Activated naive CD4-positive, alpha-beta T cell treated with anti-CD3 and anti-CD28 coated beads, Interleukin-2, amount 50 U/mL, for 16 hours (primary cell): ENCODE measurements at places on chromosomes 5 and 9.

DNA sequence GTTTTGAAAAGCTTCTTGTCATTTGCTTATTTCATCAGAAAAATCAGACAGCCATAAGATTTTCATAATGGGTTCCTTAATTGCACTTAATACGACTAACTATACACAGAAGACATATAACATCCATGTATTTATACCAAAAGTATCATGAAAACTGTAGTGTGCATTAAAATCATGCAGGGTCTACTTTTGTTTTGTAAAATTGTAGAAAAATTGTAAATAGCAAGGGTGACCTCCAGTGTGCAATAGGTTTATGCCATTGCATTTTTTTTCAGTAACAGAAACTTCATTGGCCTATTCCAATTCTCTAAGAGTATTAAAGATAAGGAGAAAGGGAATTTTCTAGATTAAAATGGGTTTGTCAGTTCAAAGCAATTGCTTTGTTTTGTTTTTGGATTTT, 307.6 kb downstream of the KIAA0825 start:
- DNase-seq, result no peak

DNA sequence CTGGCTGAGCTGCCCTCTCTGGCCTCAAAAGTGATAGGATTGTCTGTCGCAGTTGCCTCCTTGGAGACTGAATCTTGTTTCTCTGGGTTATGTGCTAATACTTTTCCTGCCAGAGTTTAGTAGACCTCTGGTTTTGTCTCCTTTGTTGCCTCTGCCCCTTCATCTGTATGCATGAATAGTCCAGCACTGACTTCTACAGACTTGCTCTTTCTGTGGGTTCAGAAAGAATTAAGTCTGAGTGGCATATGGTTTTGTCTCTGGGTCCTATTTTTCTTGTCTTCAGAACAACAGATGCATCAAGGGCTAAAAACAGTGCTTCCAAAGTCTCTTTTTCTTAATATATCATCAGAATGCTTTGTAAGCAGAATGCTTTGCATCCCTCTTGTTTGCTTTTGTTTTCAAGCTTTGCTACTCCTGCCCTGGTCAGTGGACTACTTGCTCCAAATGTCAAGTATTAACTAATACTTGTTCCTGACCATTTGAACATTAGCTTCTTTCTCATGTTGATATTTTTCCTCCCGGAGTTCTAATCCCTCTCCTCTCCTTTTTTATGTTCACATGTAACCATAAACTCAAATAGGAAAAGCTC, 131.7 kb downstream of the UNC13B start:
- no peak for DNase-seq

GRCh38 chr9:6226696-6227095, 11.1 kb downstream of the IL33 start:
- no peak for DNase-seq

DNA sequence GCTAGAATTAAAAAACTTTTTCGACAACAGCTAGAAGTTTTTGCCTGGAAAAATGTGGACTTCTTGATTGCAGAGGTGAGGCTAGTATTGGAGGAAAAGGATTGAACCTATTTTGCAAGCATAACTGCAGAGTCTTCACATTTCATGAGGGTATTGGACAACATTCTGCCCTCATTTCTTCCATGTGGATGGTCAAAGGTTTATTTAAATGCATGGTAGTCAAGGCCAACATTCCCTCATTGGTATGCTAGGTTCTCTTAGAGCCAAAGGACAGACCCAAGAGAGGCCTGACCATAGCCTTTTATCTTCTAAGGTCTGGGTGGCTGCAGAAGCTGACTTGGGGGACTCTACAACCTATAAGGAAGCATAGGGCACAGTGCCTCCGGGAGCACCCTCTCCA, 11.2 kb downstream of the BHMT2 start:
- no peak for DNase-seq

DNA sequence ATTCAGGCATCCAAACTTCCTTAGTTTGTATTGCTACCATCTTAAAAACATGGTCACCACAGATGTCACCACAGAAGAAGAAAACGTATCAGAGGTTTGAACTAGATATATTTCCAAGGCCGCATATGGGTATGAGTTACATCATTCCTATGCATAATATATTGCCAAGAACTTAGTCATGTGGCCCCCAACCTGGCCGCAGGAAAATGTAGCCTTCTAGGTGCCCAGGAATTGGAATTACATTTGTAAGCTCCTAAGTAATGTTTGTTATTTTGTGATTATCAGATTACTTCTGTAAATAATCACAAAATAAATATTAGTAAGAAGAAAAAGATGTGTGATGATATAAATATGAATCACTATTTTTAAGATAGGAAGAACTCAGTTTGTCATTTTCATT, 351.4 kb downstream of the ISL1 start:
- DNase-seq, result no peak

DNA sequence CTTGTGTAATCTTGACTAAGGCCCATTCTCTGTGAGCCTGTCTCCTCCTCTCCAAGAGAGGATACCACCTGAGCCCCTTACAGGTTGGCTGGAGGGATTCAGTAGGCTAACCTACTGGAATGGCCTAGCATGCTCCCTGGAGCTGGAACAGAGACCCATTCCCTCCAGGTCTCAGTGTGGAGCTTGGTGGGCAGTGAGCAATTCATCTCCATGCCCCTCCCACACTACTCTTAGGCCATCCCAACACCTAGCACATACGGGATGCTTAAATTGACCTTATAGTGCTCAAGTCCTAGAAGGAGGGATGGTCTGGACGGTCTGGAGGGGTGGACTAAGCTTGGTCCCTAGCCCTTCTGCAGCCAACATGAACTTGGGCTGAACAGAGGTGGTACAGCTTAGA, 75.6 kb downstream of the CRB2 start:
- no peak for DNase-seq

GRCh38 chr9:107593224-107593870, 103.8 kb upstream of the KLF4 start:
- DNase-seq, result no peak

GRCh38 chr5:152688561-152689249, 283.6 kb upstream of the NMUR2 start:
- DNase-seq, result no peak

- DNase-seq, result no peak
Measured at GRCh38 chr9:130421802-130422276, 22.9 kb upstream of the ASS1 start.

DNA sequence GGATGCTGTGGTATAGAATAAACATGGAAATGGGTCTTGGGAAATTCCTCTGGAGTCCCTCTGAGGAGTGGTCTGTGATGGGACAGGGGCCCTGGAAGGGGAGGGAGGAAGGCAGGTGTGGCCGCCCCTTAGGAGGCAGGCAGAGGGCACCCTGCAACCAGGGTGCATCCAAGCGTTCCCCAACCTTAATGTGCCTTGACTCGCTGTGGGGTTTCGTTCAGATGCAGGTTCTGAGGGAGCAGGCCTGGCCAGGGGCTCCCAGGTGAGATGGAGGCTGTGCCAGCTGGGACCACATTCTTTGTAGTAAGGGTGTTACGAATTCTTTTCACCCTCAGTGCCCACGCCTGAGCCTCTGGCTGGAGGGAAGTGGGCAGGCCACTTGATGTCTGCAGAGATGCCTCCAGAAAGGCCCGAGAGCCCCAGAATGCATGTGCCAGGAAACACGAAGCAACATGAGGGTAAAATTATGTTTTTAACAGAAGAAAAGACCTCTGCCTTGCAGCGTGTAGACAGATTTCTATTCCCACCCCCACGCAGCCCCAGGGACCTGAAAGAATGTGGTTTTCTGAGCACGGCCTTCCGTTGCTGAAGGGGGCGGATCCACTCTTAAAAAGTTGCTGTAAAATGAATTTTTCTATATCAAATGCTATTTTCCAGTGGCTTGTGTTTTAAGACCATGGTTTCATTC, 150.4 kb upstream of the IER5L start:
- peak; percentile 42 for DNase-seq

- no peak for DNase-seq
Measured at GRCh38 chr9:96619124-96619465, 548 bp downstream of the CDC14B start.

DNA sequence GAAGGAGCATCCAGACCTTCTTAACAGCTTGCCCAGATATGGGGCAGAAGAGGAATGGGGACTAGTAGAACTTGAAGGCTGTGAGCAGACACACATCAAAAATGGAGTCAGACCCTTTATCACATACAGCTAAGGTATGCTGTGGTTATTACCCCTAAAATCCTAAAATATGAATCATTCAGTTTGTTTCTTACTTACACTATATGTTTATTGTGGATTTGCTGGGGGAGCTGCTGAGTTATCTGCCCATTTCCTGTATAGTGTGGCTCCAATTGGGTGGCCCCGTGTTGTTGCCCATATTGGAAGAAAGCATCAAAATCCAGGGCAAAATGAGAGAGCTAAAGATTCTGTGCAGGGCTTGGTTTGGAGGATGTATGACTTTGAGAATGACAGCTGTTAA, 56.9 kb downstream of the AP3S1 start:
- no peak for DNase-seq

DNA sequence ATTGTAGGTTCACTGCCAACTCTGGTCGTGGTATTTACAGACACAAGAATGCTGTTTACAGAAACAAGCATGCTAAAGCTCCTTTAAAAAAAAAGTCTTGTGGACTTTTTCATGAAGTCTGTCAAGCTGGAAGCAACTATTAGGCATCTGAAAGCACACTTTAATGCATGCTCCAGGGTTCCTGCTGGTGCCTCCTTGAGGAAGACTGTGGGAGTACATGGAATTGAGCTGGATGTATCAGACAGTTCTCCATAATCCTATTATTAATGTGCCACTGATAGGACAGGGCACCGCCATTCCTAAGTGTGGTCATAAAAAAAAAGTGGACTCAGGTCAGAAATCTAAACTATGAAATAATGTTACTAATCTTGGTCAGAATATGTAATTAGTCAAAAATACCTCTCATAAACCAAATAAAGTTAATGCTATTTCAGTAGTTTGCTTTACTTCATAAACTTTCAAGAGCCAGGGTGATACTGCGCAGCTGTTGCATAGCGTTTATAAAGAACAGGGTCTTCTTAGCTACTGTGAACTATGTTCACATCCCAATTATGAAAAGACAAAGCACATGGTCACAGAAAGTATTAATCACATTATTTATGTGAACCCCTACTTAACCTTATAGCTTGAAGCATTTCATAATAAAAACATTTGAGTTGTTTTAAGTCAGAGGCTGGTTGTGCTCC, 390.8 kb upstream of the PTGER4 start:
- no peak for DNase-seq

DNA sequence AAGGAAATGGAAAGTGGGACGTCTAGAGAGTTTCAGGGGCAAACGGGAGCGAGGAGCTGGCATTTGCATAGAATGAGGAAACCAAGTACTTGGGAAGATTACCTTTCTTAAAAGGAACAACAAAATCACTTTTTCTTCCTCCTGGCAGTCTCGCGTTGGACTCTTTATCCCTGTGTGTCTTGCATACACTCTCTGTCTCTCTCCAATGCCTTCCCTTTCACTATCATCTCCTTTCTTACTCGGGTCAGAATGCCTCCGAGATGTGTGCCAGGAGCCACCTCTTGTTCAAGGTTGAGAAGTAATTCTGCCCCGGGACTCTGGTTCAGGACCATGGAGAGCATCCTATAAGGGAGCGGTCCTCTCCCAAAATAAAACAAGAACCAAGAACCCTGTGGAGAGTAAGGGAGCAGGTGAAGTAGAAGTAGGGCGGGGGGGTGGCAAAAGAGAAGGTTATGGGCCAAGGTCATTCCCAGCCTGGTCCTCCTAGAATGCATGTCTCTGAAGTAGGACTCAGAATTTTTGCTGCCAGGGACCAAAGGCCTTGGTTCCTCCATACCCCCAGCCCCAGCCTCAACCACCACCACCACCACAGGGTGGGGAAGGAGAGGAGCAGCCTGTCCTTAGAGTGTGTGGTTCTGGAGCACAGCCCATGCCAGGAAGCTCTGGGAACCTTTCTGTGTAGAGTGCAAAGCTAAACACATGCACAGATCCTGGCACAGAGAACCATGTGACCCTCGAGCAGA, 72.1 kb upstream of the ARAP3 start:
- no peak for DNase-seq

DNA sequence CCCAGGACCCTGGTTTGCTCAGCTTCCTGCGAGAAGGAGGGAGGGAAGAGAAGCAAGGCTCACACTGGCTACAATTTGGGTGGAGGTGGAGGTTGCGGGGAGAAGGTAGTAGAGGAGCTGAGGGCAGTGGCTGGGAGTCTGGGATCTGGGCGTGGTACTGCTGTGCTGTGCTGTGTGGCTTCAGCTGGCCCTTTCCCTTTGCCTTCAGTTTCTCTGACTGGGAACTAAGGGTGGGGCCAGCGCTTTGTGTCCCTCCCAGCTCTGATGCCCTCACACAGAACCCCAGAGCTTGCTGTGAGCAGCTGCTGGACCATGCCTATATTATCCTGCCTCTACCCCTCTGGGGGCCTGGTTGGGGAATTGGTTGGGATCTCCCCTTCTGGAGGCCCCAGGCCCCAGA, 60.9 kb downstream of the RGS3 start:
- DNase-seq, result no peak

- no peak for DNase-seq
Measured at GRCh38 chr5:54518818-54519508, 1.4 kb downstream of the SNX18 start.

GRCh38 chr9:123828449-123828848, 101.5 kb downstream of the DENND1A start:
- no peak for DNase-seq

DNA sequence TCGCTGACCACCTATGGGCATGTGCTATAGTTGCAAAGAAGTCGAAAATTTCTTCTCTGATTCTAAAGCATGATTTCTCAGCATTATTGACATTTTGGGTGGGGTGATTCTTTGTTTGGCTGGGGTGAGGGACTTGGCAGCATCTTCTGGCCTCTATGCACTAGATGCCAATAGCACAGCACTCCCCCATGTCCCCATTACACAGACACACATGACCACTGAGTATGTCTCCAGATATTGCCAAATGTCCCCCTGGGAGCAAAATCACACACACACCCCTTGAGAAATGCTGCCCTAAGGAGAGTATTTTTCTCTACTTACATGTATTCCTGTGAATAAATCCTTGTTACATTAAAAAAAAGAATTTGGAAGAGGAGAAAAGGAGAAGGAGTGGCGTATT, 89.1 kb downstream of the PDZD2 start:
- DNase-seq, result no peak

GRCh38 chr5:25006734-25007133, 362.0 kb upstream of the CDH10 start:
- no peak for DNase-seq

DNA sequence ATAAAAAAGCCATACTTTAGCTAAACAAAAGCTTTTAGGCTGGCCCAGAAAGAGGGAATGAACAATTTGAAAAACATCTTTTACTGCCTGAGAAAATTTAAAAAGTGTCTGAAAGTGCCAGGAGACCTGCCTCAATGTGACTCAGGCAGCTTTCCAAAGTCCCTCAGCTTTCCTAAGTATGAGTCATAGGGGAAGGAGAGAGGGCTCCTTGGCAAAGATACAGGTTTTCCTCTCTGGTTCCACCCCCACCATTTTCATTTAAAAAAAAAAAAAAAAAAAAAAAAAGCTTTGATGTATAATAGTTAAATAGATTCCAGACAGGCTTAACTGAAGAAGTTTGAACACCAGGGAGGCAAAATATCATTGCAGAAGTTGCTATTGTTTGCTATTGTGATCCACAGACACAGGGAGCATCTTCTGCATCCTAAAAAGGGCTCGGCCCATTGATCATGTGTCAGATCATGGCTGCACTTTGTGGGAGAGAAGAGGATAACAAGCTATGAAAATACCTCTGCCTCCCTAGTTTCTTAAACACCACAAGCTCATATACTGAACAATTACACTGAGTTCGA, 71.5 kb downstream of the MRPS27 start:
- DNase-seq, result no peak

GRCh38 chr5:177605078-177605477, 5.1 kb downstream of the B4GALT7 start:
- DNase-seq, result no peak
